Left lung (tissue), 14 donors: ENCODE measurements at places on chromosomes 12 and 14. TPM values are rescaled to one million over a fixed set of nuclear protein-coding genes. Genes with fewer than 3 reads are reported as not detected.
A peak's percentile ranks its signal among the peaks of the same experiment; 100 is the strongest.

The ABCD2 gene
- 0.15 TPM for polyA plus RNA-seq

The TGFB3 gene
- polyA plus RNA-seq, result 177 TPM

The TSPAN19 gene
- polyA plus RNA-seq, result 1.5 TPM

The FGF6 gene
- not detected for polyA plus RNA-seq

The MYRFL gene
- polyA plus RNA-seq, result 0.76 TPM

The AMN1 gene
- 19.5 TPM for polyA plus RNA-seq

The PRB2 gene
- polyA plus RNA-seq, result not detected

GRCh38 chr12:105850103-105850968 is 288.4 kb downstream of the NUAK1 start:
- DNase-seq, result no peak

- no peak for DNase-seq
Observed at GRCh38 chr14:78524196-78524595, 354.0 kb downstream of the NRXN3 start.

DNA sequence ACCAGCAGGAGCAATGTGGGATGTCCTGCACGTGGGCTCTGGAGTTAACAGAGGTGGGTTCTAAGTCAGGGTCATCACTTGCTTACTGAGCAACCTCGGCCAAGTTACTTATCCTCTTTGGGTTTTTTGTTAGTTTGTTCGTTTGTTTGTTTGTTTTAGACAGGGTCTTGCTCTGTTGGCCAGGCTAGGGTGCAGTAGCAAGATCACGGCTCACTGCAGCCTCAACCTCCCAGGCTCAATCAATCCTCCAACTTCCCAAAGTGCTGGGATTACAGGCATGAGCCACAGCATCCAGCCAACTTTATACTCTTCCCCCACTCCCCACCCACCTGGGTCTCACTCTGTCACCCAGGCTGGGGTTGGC is 78.4 kb downstream of the SETD3 start:
- DNase-seq, result no peak

- DNase-seq, result peak; percentile 32
Observed at GRCh38 chr12:69875416-69875935, 50.4 kb downstream of the MYRFL start.

GRCh38 chr14:66600416-66600815 is 92.5 kb downstream of the GPHN start:
- no peak for DNase-seq

- no peak for DNase-seq
Observed at GRCh38 chr14:75549169-75549568, 26.9 kb downstream of the BATF start.

- DNase-seq, result no peak
Observed at GRCh38 chr12:8813572-8814357, 8.7 kb upstream of the A2ML1 start.

DNA sequence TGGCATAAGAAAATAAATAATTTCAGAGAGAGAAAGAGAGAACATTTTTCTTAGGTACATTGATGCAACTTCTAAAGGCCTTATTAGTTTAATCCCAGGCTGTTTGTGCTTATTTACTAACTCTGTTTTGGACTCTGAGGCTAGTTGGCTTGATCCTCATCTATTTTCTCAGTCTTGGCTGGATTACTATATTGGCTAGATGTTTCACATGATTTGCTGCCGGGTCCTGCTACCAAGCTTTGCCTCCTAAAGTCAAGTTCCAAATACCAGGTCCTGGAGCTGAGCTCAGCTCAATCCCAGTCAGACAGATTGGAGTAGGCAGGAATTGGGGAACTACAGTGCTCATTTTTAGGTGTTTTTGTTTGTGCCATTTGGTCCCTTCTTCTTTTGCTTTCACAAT is 340.8 kb downstream of the BCAT1 start:
- DNase-seq, result no peak

GRCh38 chr12:89353188-89353822 is 1.0 kb upstream of the DUSP6 start:
- peak; percentile 89 for DNase-seq

- no peak for DNase-seq
Observed at GRCh38 chr14:49479432-49479831, 106.7 kb downstream of the RPS29 start.

GRCh38 chr14:24873551-24873950 is 176.4 kb downstream of the STXBP6 start:
- no peak for DNase-seq

- no peak for DNase-seq
Observed at GRCh38 chr12:112961074-112961473, 17.2 kb upstream of the OAS2 start.
